Memory B cell (primary cell): ENCODE measurements at places on chromosomes 6 and 20.

DNA sequence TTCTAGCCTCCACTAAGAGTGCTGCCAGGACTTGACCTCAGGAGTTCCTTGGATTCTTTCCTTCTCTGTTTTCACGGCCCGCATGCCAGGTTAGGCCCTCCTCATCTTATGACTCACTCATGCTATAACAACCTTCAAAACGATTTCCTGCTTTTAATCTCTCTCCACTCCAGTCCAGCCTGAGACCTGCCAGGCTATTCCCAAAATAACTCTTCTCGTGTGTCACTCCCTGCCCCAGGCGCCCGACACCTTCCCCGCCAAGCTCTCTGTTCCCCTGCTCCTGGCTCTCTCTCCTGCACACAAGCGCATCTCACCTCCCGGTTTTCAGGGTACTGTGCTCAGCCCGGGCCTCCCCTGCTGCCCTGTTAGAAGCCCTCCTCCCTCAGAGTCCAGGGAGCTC lies 64.1 kb upstream of the RPS6KA2 start:
- DNase-seq = no peak

DNA sequence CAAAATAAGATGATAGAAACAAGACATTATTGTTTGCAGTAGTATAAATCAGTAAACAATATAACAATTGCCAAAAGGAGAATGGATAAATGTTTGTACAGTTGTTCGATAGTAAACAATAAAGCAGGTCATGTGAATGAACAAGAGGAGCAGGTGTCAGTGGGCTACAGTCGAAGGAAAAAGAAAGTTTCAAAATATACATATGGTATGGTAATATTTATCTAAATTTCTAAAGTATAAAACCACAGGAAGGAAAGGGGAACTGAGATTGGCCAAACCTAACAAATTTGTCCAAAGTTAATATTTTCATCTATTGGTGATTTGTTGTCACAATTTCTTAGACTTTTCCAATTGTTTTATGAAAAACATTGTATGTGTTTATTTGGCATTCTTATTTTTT lies 110.9 kb downstream of the SH3BGRL2 start:
- no peak for DNase-seq

DNA sequence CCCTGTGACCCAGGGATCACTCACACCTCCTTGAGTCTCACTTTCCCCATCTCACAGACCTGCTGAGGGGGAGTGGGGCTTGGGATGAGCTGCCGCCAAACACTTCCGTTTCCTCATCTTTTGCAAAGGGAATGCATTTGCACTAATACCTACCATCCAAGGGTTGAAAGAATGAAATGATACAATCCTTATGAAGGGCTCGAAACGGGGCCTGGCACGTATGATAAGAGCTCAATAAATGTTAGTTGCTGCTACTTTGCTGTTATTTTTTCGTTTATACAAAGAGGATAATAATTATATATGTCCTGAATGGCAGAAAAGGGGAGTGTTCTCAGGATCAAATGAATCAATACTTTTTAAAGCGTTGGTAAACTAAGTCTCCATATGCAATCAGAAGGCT lies 6.1 kb upstream of the TFAP2D start:
- DNase-seq = no peak

- no peak for DNase-seq
Measured at GRCh38 chr6:13830803-13831202, 16.4 kb upstream of the MCUR1 start.

GRCh38 chr20:1144401-1145172 lies 26.2 kb downstream of the PSMF1 start:
- no peak for DNase-seq

DNA sequence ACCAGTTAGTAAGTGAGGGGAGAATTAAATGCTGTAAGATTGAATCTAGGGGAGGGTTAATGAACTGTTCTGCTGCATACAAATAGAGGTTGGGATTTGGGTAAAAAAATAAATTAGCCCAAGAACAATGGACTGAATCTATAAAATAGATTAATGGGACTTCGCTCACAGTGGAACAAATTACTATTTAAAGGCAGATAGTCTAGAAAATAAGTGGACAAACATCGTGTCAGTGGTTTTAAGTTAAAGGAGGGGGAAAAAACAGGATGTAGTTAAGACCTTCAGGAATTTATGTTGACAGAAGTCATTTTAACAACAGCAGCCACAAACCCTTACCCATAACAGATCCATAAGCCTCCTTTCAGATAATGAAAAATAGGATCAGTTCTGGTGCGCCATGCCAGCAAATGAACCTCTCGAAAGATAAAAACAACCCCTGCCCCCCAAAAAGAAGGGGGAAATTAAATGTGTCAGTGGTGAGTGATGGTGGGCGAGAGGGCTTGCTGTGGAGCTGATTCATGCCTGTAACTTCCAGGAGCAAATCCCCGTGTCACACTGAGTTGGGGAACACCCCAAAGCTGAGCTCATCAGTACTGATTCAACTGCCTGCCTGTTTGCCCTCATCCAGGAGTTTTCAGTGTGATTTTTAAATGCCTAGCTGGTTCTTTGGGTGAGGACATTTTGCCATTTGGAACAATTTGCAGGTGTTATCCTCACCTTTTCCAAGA lies 86.8 kb downstream of the PPP1R14C start:
- DNase-seq = no peak
